Muscle of back (tissue), 13 donors: ENCODE measurements at places on chromosomes 11 and 22. TPM values are rescaled to one million over a fixed set of nuclear protein-coding genes. Genes with fewer than 3 reads are reported as not detected.

- no peak for DNase-seq
Measured at GRCh38 chr11:1553808-1554594, 18.1 kb downstream of the DUSP8 start.

- peak; percentile 17 for DNase-seq
Measured at GRCh38 chr11:39365809-39366436, 2093.5 kb downstream of the LRRC4C start.

GRCh38 chr11:104372111-104372510 lies 208.2 kb upstream of the PDGFD start:
- DNase-seq: no peak

DNA sequence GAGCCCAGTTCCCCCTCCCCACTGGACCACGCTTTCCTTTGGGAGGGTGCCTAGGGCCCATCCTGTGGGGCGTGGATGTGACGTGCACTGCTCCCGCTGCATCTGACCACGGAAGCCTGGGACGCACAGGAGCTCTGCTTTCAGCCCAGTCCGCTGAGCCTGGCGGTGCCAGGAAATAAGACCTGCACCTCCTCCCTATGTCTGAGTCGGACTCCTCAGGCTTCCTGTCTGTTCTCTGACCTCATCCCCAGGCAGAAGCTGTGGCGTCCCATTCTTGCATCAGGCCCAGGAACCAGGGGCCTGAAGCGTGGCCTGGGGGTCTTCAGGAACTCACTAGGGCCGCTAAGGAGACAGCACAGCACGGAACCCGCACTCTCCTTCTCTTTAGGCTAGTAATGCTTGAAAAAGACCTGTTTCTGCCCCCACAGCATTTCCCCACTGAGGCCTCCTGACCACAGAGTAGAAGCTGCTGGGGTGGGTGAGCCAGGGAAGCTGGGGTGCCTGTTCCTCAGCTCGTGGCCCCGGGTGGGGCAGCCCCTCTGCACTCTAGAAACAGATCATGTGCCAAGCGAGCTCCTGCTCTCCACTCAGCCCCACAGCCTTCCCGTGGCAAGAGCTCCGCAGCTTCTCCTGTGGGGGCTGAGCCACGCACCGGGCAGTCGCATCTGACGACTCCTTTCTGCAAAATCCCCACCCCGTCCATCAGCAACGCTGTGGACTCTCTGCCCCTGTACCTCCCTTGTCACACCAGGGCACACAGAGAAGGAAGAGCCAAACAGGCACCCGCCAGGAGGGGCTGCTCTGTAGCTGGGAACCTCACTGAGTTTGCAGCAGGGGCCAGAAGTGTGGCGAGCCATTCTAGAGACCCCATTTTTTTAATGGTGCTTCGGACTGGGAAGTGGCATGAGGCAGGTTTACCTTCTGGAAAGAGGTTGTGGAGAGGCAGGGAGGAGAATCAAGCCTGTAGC lies 22.6 kb downstream of the MOV10L1 start:
- DNase-seq: peak; percentile 62

DNA sequence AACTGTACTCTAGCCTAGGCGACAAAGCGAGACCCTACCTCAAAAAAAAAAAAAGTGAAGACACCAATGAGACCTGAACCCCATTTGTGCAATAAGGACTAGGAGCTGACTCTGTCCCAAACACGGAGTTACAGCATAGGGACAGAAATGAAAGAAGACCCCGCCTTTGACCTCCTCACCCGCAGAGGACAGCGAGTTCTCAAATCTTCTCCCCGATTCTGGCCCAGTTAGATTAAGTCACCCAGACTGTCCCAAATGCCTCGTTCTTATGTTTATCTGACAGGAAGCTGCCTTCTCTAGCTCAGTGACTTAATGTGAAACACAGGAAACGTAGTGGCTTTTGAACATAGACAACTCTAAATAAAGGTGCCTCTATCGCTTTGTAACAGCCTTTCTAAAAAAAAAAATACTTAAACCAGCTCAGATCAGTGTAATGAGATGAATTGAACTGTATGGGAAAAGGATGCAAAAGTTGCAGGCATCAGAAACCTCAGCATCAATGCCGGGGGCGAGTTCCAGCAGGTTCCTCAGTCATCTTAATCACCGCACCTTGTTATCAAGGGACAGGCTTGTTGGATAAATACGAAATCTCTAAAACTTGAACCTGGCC lies 10.6 kb downstream of the MYH9 start:
- DNase-seq: no peak

GRCh38 chr11:69105461-69106030 lies 50.2 kb upstream of the SMIM38 start:
- no peak for DNase-seq

DNA sequence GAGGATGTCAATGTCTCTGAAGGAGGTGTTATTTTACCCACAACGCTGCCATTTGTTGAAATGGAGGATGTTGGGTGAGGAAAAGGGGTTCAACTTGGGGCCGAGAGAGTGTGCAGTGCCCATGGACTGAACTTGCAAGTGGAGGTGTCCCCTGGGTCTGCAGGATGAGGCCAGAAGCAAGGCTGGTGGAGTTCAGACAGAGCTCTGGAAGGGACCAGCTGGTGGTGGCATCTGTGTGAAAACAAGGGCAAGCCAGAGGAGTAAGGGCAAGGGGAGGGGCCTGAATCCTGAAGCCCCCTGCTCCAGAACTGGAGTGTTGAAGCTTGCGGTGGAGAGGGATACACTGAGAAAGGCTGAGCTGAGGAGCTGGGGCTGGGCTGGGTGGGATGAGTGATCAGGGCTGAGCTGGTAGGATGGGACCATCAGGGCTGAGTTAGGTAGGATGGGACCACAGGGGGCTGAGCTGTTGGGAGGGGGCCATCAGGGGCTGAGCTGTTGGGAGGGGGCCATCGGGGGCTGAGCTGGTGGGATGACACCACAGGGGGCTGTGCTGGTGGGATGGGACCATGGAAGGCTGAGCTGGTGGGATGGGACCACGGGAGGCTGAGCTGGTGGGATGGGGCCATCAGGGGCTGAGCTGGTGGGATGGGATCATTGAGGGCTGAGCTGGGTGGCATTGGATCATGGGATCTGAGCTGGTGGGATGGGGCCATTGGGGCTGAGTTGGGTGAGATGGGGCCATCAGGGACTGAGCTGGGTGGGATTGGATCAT lies 13.4 kb upstream of the CTSD start:
- DNase-seq: no peak

- no peak for DNase-seq
Measured at GRCh38 chr22:44664149-44664548, 37.9 kb upstream of the PRR5 start.

DNA sequence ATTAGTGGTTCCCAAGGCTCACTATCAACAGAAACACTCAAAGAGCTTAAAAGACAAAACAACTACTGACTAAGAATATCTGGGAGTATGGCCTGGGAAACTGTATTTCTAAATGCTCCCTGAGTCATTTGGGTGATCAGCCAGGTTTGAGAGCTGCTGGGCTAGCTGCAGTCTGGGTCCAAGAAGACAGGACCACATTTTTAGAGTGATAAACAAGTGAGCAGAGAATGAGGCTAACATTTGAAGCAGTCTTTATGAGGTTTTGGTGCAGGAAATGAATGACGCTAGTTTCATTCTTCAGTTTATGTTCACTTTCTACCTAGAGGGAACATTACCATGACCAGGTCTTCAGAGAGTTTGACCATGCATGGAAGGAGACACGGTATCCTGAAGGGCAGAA lies 97.7 kb downstream of the TEAD1 start:
- no peak for DNase-seq

The LGR4 gene
- polyA plus RNA-seq: 27.5 TPM

DNA sequence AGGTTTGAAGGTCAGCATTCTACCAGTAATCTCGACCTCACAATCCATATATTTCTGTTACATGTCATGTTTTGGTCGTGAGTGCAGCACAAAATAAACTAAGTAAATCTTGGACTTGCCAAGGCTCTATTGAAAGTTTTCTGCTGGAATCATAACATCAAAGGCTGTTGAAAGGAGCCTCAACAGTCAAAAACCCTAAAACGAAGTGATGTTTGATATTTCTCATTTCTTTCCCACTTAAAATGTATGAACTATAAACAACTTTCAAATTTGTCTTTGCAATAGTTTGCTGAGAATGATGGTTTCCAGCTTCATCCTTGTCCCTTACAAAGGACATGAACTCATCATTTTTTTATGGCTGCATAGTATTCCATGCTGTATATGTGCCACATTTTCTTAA lies 1118.5 kb downstream of the LRRC4C start:
- DNase-seq: no peak

- no peak for DNase-seq
Measured at GRCh38 chr22:26885441-26886261, 228.3 kb downstream of the MIAT start.

- DNase-seq: no peak
Measured at GRCh38 chr11:46383974-46384701, 2.7 kb downstream of the MDK start.

The ARVCF gene
- polyA plus RNA-seq: 78.6 TPM

- DNase-seq: peak; percentile 66
Measured at GRCh38 chr11:91947215-91947820, 277.3 kb upstream of the FAT3 start.

- no peak for DNase-seq
Measured at GRCh38 chr22:22935546-22936157, 48.0 kb downstream of the IGLL5 start.

- DNase-seq: no peak
Measured at GRCh38 chr11:78689585-78690153, 115.0 kb upstream of the NARS2 start.

The PVALB gene
- polyA plus RNA-seq: 8.0 TPM
